Activated effector memory CD4-positive, alpha-beta T cell treated with Interleukin-2 at 50 U/mL for 16 hours (primary cell): ENCODE measurements at places on chromosomes 3 and 15.

DNA sequence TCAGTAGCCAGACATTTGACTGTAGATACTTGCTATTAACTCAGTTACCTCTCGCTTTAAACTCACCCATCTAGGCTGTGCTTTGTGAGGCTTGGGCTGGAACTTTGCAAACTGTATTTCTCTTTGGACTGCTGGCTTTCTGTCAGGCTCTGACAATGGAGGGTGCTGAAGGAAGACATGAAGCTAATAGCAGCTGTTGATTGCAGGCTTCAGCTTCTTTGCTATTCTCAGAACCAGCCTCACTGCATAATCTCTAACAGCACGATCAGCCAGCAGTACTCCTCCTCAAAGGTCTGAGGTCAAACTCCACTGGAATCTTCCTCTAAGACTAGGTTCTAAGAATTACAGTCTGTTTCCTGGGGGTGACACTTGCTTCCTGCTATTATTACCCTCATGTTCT, 295.6 kb downstream of the ZBBX start:
- DNase-seq: no peak

- no peak for DNase-seq
These were observed 55.7 kb upstream of the APEH start for GRCh38 chr3:49618412-49618811.

- no peak for DNase-seq
These were observed 39.9 kb upstream of the LDHAL6B start for GRCh38 chr15:59166601-59167265.

DNA sequence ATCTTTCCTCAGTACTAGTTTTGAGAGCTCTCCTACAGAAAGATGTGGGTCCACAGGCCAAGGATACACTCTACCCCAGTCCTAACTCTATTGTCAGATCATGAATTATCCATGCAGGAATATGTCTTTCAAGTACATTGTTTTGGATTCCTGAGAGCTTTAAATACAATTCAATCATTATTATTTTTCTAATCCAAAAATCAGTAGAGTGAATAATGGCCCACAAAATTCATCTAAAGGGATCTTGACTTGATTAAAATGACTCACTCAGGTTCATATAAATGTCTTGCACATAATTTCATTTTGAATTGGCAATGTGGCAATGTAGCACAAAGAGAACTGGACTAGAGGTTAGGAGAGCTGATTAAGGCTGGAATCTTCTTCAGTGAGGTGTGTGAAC, 93.9 kb downstream of the ZPLD1 start:
- DNase-seq: no peak

- DNase-seq: no peak
These were observed 11.6 kb downstream of the DUOX1 start for GRCh38 chr15:45141386-45141785.

GRCh38 chr15:25829073-25829472, 34.1 kb downstream of the ATP10A start:
- DNase-seq: no peak

DNA sequence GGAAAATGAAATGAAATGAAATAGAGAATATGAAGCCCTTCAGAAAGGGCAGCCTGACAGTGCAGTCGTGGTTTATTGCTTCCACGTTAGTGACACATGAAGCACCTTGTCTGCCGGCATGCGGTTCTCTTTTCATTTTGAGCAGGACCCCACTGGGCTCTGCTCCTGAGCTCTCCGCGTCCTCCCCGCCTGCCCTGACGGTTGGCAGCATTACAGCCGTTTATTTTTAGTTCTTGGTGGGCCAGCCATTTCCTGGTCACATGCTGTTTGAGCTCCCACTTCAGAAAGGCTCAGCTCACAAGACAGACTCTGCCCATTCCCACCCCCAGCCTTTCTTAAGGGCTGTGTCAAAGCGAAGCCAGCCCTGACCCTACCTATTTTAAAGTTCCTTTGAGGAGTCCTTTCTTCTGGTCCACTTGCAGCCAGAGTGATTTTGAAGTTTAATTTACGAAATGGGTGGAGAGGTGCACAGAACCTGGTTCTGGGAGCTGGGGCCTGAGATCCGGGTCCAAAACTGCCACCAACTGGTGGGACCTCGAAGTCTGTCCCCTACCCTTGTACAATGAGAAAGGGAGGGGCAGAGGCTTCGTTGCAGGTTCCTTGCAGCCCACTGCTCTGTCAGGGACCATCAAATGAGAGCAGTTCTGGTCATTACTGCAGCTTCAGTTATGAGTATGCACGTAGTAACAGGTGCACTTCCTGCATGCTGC, 60.1 kb downstream of the MGLL start:
- DNase-seq: no peak

GRCh38 chr3:149969940-149970715, 567 bp downstream of the PFN2 start:
- DNase-seq: peak; percentile 65

- no peak for DNase-seq
These were observed 187.3 kb downstream of the AGBL1 start for GRCh38 chr15:86266896-86267484.

- no peak for DNase-seq
These were observed 7.6 kb upstream of the ABTB1 start for GRCh38 chr3:127665165-127665564.

- no peak for DNase-seq
These were observed 113.6 kb downstream of the PLCL2 start for GRCh38 chr3:16998236-16998923.

DNA sequence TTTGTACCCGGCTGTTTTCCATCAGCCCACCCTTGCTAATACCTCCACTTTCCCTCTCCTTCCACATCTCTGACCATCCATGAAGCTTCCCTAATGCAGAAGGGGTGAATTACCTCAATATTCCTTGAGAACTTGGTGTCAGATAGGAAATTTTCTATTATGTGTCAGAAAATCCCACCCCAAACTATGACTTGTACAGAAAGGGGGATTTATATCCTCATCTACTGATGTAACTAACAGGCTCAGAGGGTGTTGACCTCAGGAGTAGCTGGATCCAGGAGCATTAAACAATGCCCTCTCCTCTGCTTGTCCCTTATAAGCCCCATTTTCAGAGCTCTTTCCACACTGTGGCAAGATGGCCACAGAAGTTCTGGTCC, 242.8 kb upstream of the TLE3 start:
- no peak for DNase-seq

GRCh38 chr15:58453931-58454793, 22.4 kb downstream of the LIPC start:
- no peak for DNase-seq

GRCh38 chr3:52973806-52974205, 72.1 kb downstream of the SFMBT1 start:
- no peak for DNase-seq

DNA sequence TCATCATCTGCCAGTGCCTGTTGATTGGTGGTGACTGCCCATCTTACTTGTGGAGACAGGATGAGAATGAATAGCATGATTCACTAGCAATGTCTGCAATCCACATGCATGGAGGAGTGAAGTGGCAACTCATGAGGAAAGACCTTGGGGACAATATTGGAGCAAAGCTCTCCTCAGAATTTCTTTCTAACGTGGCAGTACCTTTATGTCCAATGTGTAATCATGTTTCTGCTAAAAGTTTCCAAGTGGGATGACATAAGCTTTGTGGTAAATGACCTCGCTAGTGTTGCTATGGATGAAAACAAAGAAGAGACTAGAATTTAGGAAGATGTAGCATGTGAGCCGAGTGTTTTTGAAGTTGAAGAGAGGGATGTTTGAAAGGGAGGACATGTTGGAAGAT, 117.8 kb downstream of the CPNE4 start:
- DNase-seq: no peak

DNA sequence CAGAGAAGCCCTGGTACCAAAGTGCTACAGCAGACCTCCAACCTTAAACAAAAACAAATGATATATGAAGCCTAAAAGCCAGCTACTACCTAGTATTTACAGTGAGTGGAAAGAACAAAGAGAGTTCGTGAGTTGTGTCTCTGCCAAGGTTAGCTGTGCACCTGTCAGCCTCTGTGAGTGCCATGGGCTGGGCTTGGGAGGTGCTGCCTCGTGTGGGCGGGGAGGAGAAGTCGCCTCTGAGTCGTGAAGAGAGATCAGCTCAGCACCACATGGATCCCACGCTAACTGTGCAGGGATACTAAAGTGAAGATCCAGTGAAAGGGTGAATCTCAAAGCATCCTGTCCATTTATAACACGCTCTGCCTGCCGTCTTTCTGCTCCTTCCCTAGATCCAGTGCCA, 101.9 kb downstream of the CHDH start:
- DNase-seq: no peak

DNA sequence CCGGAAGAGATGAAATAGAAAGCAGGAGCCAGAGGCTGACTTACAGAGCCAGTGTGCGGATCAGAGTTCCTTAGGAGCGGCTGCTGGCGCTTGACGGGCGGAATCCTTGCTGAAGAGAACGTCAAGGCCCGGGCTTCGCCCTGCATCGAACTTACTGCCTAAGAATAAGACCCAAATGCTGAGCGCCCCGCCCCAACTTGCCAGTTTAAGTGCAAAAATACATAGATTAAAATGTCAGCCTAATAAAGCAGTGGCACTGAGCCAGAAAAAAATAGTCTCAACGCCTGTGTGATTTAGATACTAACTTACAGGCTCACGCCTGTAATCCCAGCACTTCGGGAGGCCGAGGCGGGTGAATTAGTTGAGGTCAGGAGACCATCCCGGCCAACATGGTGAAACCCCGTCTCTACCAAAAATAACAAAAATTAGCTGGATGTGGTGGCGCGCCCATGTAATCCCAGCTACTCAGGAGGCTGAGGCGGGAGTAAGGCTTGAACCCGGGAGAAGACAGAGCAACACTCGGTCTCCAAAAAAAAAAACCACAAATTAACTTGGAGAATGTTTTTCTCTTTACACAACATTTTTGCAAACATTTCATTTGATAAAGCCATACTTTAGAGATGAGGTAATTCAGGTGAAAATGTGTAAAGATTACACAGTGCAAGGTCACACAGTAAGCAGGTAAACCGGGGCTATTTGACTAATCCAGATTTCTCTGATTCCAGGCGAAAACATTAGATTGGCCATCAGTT, 1.2 kb upstream of the UBP1 start:
- no peak for DNase-seq

- no peak for DNase-seq
These were observed 210.1 kb upstream of the NR2E3 start for GRCh38 chr15:71600237-71600636.

DNA sequence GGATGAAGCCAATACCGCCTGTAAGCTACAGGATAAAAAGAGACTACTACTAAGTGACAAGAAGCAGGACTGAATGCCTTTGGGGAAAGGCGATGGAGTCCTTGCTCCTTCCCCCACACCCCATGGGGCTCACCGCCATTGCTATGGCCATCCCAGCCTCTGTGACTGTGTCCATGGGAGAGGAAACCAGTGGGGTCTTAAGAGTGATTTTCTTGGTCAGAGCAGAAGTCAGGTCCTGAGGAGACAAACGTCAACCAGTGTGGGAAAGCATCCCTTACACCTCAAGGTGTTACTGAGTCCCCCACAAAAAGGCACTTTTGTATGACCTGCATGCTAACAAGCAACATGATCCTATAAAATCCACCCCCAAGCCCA, 913 bp downstream of the IMPDH2 start:
- DNase-seq: no peak

DNA sequence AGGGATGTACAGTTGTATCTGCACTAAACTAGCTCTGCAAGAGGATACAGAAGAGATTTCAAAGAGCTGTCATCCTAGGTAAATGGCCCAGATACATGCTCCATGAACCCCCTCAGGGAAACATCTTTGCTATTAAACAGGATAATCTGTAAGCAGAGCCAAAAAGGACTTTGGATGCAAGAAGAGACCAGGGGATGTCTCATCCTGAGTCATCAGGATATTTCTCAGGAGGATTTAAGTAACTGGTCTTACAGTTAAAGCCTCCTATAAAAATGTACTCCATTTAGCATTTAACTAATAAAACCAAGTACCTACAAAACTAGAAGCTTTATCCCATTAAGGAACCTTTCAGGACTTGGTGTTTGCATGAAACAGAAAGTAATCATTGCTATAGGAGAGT, 48.2 kb upstream of the PHLDB2 start:
- DNase-seq: no peak
